CD14-positive monocyte (primary cell): ENCODE measurements at places on chromosomes 7 and 10.

DNA sequence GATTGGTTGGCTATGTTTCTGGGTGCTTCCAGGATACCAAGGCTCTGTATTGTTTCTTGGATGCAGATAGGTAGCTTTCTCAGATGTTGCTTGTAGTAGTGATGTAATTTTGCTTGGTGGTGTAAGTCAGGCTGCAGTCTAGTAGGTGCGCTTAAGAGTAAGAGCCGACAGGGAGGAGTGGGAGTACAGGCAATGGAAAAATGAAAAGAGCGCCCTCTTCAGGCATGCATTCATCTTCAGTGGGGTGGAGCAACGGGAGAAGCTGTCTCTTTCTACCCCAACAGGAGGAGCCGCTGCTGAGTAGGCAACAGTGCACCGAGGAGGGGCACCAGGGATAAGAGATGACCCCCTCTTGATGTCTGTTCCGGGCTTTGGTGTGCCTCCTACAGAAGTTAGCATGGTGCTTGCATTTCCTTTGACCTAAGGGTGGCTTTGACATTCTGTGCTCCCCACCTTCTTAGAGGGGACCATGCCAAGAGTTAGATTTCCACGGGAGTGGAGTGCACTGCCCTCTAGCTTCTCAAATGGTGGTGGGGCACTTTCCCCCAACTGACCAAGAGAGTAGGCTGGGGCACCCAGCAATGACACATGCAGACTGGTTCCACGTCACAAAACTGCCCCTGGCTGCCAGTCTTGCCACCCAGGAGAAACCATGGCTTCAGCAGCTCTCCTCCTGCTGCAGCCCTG, 56.1 kb downstream of the ZNF783 start:
- no peak for DNase-seq

DNA sequence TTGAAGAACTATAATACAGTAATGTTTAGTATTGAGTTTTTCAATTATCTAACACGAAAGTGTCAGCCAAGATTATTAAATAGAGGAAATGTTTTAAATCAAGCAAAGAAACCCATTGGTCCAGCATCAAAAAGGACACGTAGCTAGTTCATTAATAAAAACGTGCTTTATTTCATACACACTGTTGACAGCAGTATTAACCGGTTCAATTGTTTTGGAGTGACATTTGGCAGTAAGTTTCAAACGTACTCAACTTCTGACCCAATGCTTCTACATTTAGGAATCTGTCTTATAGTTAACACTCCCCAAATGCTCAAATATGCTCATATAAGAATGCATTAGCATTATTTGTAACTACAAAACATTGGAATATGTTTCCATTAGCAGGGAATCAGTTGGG, 41.3 kb downstream of the SLC16A12 start:
- no peak for DNase-seq

DNA sequence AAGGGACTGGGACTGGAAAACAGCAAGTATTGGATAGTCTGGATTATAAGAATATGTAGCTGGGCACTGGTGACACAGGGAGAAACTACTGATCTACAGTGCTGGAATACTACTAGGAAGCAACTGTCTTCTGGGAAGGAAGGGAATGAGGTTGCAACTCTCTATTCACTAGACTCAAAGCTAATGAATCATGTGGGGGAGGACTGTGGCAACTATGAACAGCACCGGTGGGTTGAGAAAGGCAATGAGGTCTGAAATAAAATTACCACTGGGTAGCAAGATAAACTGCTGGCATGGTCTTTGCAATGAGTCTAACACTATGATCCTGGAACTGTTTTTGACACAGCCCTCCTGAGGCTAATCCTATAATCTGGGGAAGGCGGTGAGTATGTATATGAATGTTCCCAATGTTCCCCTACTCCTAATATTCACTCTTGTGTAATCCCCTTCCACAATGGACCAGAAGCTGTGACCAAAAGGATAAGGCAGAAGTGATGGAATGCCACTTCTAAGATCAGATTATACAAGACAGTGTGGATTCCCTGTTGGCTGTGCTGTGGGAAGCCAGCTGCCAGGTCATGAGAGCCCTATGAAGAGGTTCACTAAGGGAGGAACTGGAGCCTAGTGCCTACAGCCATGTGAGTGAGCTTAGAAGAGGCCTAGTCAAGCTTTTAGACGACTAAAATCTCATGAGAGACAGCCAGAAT, 101.3 kb upstream of the DNAJB12 start:
- DNase-seq, result peak; percentile 3

GRCh38 chr10:7686351-7687171, 16.6 kb upstream of the ITIH2 start:
- no peak for DNase-seq

DNA sequence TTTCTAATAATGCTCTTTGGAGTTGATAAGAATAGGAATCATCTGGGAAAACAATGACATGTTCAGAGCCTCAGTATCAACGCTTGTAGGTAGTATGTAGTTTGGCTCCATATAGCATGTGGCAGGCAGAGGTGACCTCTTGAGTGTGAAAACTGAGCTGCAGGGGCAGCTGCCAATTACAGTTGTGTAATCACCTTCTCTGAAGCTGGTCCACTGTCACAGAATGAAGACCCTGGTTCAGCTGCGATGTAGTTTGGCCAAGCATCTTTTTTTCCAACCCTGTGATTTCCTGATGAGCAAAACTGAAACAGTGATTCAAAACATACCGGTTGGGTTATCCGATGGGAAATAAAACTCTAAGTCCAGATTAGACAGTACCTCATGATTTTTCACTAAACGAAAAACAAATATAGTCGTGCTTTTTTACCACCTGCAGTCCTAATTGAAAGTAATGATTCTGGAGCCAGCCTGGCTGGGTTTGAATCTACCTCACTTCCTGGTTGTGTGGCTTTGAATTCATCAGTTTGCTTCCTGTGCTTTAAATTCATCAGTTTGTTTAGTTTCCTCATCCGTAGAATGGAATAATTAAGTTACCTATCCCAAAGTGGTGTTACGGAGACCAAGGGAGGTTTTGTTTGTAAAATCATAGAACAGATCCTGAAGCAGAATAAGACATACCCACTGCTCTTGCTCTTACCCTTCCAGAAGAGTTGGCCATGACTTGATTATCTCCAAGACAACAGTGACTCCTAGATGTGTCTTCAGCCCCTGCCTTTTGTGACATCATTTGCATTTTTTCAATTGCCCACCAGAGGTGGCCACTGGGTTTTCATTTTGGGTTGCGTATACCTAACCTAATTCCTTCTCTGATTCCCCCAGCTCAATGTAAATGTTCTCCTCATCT, 87.4 kb downstream of the CELF2 start:
- DNase-seq, result no peak

GRCh38 chr7:16067711-16068110, 353.6 kb downstream of the CRPPA start:
- no peak for DNase-seq

GRCh38 chr7:69349291-69349690, 249.0 kb upstream of the AUTS2 start:
- no peak for DNase-seq

DNA sequence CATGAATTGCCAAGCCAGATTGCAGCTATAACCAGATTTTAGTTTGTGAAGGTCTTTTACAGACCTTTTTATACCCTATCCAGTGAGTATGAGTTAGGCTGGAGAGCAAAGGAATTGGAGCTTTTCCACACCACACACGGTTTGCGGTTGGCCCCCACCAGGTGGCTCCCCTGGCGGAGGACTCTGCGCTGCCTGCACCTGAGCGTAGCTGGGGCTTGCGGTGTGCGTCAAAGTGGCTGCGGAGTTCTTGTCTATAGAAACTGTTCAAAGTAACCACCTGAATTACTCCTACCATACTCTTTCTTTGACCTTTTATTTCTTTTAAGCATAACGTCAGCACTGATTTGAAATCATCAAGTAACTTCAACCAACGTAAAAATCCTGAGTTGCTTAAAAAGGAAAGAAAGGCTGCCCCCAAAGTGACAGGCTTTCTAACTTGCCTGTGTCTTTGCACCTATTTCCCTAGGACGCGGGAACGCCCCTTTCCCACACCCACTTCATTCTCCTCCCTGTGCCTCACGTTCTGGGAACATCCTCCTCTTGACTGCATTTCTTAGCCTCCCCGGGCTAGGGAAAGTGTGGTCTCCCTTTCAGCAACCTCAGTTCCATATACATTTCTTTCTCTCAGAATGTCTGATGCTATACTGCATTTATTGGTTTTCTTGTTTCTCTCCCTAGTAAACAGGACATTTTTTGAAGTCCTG, 47.6 kb upstream of the TMEM72 start:
- DNase-seq, result no peak

DNA sequence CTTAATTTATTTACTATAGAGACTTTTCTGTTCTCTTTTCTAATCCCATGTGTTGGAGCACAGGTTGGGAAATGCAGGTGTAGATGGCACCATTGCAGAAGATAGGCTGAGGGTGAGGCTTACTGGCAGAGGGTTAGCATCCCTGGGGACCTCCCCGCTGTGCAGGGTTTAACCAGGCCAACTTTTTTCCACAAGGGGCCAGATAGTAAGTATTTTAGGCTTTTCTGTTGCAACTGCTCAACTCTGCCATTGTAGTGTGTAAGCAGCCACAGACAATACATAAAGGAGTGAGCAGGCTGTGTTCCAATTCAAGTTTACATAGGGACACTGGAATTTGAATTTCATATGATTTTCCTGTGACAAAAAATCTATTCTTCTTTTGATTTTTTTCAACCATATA, 34.6 kb upstream of the AOAH start:
- no peak for DNase-seq

DNA sequence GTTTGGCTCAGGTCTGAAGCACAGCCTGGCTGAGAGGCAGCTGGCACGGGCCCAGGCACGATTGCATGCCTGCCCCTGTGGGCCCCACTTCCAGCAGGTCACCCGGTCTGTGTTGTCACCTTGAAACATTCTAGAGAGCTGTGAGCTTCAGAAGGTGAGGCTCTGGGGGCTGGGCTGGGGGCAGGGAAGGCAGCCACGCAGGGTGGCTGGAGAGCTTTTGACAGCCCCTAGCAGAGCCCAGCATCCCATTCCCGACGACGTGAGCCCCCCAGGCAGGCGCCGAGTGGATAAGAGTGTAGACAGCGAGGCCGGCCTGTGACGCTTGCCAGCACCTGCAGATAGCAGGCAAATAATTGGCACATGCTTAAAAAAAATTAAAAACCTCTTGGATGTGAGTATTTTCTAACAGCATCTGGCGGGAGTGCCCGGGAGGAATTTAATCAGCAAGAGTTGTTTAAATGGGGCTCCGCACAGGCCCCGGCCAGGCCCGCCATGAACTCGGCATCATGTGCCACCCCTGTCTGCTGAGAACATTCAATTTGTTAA, 212.0 kb upstream of the TBX20 start:
- no peak for DNase-seq

DNA sequence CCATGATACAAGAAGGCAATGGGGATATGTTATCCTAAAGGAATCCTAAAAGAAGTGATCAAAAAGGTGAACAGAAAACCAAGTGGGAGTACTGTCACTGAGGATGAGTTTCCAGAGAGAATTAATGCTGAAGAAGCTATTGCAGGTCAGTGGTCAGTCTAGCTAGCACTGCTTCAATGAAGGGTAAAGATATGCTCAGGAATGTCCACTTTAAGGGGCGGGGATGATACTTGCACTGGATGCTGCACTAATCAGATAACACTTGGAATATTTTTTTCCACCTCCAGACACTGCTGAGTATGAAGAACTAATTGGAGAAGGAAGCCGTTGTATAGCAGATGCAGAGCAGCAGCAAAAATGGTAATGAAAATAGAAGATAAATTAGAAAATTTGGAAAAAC, 75.3 kb downstream of the LRRC17 start:
- DNase-seq, result no peak

DNA sequence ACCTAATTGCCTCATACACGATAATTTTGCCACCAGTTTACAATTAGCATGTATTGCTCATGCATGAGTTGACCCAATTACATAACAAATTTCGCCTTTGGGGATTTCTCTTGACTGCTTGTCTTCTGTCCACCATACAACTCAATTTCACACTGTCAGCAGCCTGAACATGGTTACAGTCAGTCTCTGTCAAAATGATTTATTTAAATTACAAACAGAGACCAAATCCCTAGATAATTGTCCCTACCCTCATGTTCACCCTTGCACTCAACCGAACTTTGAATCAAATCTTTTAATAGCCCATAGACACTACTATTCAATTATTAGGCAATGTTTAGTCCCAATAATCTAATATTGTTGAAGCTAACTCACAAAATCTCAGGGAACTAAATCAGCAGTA, 59.7 kb upstream of the NEBL start:
- no peak for DNase-seq

DNA sequence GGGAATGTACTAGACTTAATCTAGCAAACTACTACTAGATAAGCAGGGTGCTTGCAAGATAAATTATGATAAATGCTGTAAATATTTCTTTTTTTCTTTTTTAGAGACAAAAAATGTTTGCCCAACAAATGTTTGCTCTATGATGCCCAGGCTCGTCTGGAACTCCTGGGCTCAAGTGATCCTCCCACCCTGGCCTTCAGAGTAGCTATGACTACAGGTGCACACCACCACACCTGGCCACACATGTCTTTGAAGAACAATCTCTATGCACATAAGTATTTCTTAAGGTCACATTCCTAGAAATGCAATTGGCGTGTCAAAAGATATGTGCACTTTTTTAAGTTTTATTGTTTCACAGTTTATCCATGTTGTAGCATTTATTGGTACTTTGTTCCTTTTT, 179.6 kb upstream of the FRMD4A start:
- DNase-seq, result no peak

- no peak for DNase-seq
These were observed 126.0 kb downstream of the NRBF2 start for GRCh38 chr10:63258920-63259678.

DNA sequence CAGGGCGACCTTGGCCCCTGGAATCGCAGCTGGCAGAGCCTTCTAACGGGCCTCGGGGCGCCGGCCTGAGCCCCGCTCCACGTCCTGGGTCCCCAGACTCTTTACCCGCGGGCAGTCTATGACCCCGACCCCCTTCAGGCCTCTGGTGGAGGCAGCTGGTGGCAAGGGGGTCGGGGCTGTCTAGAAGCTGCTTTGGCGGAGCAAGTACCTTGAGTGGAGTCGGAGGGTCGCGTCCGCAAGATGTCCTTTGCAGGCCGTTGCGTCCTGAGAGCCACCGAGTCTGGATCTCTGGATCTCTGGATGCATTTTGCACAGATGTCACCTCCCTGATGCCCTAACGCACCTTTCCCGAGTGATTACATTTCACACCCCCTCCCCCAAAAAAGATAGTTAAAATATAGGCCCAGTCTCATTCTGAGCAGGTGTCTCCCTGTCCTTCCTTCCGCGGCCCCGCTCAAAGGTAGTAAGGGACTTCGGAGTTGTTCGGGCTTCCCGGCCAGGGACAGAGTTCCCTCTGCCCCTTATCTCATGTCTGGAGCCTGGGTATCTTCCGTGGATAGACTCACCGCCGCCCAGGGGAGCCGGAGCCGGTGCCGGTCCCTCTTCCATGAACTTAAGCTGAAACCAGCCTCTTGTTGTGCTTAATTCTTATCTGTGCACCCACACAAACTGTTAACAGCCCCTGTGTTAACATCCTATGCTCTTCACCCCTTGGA, 457 bp downstream of the ACADSB start:
- no peak for DNase-seq
